ENCODE measurements at places on chromosomes 5 and 9. TPM values are rescaled to one million over a fixed set of nuclear protein-coding genes. Genes with fewer than 3 reads are reported as not detected.

The TXNDC8 gene
- not detected for total RNA-seq

The NR3C1 gene
- 41.8 TPM for total RNA-seq

The EIF4E1B gene
- total RNA-seq: not detected

The CNTNAP3 gene
- 11.2 TPM for total RNA-seq

The DMRT3 gene
- not detected for total RNA-seq

The EIF4EBP3 gene
- 3.6 TPM for total RNA-seq

The CEL gene
- total RNA-seq: 0.74 TPM

The NUDT12 gene
- 1.4 TPM for total RNA-seq

The ZNF300 gene
- 2.7 TPM for total RNA-seq

The B4GALT1 gene
- 122 TPM for total RNA-seq

The FOXD4L4 gene
- total RNA-seq: 0.03 TPM

The WNT8A gene
- total RNA-seq: not detected

The FOXD4 gene
- total RNA-seq: 0.56 TPM

The PTRH1 gene
- 16.4 TPM for total RNA-seq

The SLC34A3 gene
- total RNA-seq: 0.07 TPM

The PCDHGA10 gene
- not detected for total RNA-seq

The BAAT gene
- 0.43 TPM for total RNA-seq

The LECT2 gene
- not detected for total RNA-seq

The HEMGN gene
- total RNA-seq: not detected

The CDX1 gene
- not detected for total RNA-seq

The PCDHGC5 gene
- 0.02 TPM for total RNA-seq

The IL33 gene
- total RNA-seq: 0.83 TPM

The GM2A gene
- 17.0 TPM for total RNA-seq

The IL13 gene
- not detected for total RNA-seq

The GBA2 gene
- 30.0 TPM for total RNA-seq

The DMRT2 gene
- total RNA-seq: not detected

Measured in A549 treated with RU486 at 1 μM for 4 hours (cell line).